ENCODE measurements at places on chromosomes 1 and 21.

DNA sequence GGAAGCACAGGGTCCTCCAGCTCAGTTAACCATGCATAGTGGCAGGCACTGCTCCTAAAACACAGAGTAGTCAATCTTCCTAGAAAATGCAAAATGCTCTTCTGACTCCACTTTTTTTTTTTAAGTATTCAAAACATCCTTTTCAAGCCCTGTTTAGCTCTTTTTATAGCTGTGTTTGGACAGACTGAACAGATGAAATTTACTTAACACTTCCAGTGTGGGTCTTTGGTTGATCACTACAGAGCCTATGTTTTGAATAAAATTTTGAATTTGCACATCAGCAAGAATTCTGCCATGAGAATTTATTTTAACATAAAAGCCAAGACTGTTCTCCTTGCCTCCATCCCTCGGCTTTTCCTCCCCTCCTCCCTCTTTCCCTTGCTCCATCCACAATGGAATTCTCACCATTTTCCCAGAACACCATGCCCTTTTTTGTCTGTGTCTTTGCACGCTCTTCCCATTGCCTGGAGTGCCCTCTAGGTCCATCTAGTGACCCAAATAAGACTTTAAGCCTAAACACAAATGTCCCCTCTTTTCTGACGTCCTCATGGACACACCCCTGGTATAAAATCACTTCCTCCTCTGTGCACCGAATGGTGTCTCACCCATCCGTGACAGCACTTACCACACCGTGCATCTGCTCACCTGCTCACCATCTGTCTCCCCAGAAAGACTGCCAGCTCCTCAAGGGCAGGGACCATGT is 24.0 kb upstream of the CPT2 start:
- no peak for DNase-seq

DNA sequence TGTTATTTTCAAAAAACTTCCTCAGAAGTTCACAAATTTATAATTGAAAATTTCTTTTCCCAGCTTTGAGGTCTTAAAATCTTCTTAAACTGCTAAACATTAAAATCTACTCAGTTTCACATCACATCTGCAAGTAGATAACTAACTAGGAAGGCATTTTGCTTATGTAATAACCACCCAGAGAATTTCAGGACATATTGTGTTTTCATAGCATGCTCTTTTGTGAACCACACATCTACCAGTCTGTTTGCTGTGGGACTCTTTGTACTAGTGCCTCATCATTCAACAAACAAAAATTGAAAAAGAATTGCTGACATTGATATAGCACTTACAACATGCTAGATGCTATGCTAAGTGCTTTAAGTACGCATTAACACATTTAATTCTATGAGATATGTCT is 31.6 kb upstream of the C1orf146 start:
- DNase-seq, result no peak

GRCh38 chr1:151846062-151846568 is 6.5 kb upstream of the C2CD4D start:
- no peak for DNase-seq

GRCh38 chr1:223177681-223178080 is 34.6 kb upstream of the TLR5 start:
- DNase-seq, result no peak

DNA sequence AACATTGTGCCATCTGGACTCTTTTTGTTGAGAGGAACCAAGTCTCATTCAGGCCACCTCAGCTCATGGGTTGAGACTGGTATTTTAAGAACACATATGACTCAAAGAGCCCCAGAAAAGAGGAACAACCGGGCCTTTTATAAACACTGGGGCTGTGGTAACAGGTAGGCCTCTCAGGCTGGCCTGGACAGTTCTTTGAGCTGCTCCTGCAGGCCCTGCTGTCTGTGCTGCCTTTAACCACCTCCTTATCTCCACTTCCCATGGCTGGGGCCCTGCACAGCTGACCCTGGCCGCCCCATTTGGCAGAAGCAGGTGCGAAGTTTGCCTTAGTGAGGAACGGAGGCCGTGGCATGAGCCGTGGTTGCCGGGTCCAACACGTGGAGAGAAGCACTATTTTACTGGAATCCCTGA is 163.3 kb downstream of the RHOU start:
- DNase-seq, result no peak

GRCh38 chr1:69252696-69253095 is 315.0 kb upstream of the LRRC7 start:
- no peak for DNase-seq

DNA sequence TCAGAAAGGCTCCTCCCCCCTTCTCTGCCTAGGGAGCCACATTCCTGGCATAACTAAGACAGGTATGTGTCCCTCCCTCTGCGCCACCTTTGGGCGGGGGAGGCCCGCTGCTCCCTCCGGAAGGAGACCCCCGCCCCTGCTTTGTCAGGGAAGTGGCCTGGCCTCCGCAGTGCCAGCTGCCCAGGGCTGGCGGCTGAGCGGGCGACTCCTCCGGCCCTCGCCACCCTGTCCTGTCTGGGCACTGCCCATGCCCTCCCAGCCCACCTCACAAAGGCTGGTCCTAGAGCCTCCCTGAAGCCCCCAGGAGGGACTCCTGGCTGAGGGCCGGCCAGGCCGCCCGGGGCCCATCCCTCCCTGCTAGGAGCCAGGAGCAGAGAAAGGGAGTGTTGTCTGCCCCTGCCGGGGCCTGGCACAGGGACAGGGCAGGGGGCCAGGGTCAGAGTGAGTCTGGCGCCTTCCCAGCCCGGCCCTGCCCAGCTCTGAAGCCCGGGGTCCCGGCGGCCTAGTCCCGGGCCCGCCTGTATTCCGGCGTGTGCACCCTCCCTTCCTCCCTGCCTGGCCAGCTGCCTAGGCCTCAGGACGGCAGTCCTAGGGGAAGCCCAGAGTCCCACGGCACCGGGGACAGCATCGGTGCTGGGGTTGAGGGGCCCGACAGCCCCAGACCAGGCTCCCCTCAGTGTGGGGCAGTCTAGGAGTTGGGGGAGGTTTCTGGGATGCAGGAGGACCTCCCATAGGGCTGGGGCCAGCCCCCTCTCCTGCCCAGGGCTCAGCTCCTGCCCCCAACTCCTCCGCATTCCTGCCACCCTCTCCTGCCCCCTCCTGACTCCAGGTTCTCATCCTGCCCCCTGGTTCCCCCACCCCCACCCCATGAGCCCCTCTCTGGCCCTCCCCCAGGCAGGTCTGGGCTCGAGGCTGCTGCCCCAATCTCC is 5.1 kb downstream of the AGRN start:
- DNase-seq, result no peak

DNA sequence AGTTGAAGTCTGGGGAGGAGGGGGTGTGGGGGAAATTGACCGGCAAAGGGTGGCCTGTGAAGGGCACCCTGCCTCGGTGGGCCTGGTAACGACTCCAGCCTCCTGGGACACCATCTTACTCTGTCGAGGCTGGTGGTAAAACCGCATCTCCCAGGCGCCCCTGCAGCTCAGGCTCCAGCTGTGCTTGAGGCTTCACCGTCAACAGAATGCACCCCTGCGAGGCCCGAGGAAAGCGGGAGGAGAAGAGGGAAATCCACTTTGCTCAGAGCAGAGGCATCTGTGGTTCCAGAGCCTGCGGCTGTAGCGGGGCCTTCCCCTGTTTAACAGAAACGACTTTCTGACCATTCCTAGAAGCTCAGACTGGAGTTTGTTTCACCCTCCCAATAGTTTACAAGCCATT is 165.6 kb downstream of the NPHP4 start:
- no peak for DNase-seq

GRCh38 chr21:44589586-44590305 is 2.6 kb downstream of the KRTAP10-6 start:
- no peak for DNase-seq

DNA sequence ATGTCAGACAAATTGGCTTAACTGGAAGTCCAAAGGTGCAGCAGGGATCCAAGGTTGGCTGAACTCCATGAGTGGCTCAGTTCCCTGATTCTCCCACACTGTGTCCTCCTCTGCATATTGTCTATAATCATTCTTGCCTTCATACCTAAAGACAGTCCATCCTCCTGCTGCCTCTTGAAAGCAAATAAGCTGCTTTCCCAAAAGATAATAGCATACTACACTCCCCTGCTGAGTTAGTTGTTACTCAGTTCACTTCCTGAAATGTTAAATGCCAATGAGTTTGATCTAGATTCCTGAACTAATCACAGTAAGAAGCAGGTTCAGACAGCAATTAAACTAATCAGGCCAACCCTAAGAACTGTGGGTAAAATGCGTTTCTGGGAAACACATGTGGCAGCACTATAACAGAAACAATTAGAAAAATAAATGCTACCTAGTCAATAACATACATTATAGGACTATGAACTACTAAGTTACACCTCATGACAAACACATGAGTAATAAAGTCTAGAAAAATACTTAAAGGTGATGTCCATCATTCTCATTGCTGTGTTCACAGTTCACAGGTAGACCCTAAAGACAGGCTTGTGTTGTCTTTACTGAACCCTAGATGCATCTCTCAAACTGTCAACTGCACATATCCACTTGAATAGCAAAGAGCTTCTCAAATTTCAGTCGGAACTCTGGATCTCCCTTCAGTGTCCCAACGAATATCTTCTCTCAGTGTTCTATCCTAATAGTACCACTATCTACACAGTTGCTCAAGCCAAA is 50.8 kb upstream of the BOLA1 start:
- no peak for DNase-seq

DNA sequence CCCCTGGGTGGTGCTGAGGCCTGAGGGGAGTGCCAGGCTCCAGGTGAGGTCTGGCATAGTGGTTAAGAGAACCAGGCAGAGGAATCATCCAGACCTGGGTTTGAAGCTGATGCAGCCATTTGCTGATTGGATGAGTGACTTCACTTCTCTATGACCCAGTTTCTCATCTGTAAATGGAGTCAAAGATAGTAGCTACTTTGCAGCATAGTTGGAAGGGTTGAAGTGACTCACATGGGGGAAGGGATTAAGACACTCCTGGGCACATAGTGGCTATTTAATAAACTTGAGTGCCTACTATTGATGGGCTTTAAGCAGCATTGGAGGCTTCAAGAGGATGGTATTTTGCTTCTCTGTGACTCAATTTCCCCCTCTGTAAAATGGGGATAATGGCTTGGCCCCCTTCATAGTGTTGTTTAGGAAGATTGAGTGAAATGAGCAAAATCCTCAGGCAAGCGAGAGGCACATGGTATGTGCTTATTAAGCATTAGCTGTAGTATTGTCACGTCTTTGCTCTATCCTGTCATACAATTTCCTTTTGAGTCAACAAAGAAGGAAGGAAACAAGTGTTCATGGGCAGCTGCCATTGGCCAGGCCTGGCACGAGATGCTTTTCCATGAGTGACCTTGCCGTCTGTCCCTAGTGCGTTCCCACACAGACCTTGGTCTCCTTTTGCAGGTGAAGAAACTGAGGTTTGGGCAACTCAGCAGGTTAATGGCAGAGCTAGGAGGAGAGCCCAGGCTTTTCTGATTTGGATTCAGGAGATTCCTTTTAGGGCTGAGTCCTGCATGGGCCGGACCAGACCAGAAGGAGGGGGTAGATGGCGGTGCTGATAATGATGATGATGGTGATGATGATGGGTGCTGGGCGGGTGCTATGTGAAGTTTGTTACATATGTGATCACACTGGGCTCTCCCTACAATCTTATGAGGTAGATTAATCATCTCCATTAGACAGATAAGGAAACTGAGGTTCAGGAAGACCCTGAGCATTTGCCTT is 131.1 kb upstream of the WNT4 start:
- no peak for DNase-seq

DNA sequence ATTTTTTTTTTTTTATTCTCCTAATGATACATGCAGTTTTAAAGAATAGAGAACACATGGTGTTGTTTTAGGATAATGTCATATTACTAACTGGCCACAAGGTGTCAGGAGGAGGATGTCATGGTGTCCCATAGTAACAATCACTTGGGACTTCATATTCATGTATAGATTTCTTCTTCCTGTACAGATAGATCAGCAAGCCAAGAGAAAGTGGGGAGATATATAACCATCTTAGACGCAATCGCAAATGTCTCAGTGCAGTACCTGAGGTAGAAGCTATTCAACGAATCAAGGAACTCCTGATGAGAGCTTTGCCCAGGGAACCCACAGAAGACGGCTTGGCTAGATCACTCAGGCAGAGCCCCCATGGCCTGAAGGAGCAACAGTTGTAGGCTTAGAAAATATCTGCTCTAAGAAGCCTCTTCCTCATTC is 12.3 kb downstream of the OR2T11 start:
- DNase-seq, result no peak

GRCh38 chr1:156641761-156642264 is at the start of gene BCAN:
Gene BCAN, plus strand, starts transcription at chr1:156642117. Its CDS starts 3,938 bp downstream, at chr1:156646055.
- DNase-seq, result no peak

DNA sequence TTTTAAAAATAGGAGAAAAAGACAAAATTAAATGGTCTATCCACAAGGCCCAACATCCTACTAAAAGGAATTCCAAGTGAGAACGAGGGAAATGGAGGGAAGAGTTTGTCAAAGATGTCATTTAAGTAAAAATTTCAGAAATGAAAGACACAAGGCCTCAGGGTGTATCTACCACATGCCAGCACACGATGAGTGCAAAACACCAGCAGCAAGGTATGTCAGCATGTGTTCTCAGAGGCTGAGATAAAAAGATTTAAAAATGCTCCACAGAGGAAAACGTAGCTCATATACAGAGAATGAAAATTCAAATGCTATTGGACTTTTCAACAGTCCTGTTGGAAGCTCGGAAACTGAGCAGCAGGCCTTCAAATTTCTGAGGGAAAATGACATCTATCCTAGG is 42.0 kb downstream of the RHOU start:
- no peak for DNase-seq

GRCh38 chr1:27491748-27492700 is 2.1 kb upstream of the WASF2 start:
- no peak for DNase-seq

DNA sequence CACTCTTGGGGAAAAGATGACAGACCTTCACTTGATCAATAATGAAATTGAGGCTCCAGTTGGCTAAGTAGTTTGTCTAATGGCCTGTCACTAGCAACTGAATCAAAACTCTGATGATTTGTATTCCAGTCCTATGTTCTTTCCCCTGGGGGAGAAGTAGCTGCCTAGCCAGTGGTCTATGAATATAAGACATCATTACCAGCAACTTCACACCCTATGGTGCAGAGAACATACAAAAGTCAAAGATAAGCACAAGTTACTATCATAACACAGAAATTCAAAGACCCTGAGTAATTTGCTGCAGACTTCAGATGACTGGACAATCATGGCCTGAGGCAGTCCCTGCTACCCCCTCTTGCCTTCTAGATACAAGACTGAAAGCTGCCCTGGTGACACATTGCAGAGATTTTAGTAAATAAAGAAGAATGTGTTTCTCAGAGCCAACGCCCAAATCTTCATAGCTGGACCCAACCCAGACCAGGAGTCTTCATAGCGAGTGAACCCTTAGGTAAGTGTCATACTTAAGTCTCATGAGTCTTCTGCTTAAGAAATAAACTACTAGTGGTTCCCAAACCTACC is 993 bp downstream of the PDZK1 start:
- DNase-seq, result no peak

- DNase-seq, result no peak
Observed at GRCh38 chr1:178066296-178066907, 27.5 kb upstream of the RASAL2 start.
